ENCODE measurements at places on chromosomes 3 and 15.

GRCh38 chr3:9104121-9104520 lies 140.8 kb upstream of the RAD18 start:
- no peak overlapping the region for H3K27ac ChIP-seq
- H3K36me3 ChIP-seq: no peaks in the 10 kb centered on the region
- no peak for DNase-seq

- no peak for DNase-seq
- H3K27me3 ChIP-seq: no peaks in the 10 kb centered on the region
- H3K36me3 ChIP-seq: peaks cover 2% of the 10 kb centered on the region
These were observed 148.8 kb upstream of the TBL1XR1 start for GRCh38 chr3:177345973-177346503.

GRCh38 chr3:143661677-143662076 lies 186.6 kb downstream of the SLC9A9 start:
- no peaks in the 10 kb centered on the region for H3K4me1 ChIP-seq
- DNase-seq: no peak
- H3K4me3 ChIP-seq: no peak overlapping the region
- H3K27me3 ChIP-seq: no peaks in the 10 kb centered on the region

DNA sequence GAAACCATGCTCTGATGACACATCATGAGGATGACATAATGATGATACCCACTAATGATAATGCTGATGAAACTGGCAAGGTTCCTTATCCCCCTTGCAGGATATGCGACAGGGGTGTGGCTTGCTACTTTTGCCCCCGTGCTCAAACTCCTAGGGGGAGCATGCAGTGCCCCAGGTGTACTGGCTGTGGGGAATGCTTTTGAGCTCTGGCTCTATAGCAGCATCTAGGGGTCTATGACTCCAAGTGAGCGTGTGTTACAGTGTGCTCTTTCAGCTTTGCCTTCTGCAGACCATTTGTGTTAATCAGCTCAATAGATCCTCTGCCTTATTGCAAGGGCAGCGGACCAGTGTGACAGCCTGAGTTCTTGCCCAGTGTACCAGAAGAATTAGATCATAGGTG lies 1239.5 kb downstream of the SI start:
- DNase-seq: no peak
- H3K27ac ChIP-seq: no peak overlapping the region
- H3K27me3 ChIP-seq: no peaks in the 10 kb centered on the region

DNA sequence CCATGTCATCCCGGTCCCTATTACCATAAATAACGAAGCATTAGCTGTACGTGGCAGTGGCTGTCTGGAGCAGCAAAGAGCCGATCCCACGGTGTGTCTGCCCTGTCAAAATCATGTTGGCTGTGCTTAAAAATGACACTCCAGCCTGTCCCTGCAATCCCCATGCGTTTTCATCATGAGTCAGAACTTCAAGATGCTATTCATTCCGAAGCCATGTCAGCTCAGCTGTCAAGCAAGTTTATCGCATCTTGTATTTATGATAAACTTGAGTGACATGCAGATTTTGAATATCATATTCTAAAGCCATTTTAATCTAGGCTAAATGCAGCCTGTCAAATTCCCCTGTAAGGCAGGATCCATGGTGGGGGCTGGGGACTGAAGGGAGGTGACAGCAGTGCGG lies 152.4 kb downstream of the TJP1 start:
- H3K27me3 ChIP-seq: peaks cover 42% of the 10 kb centered on the region
- no peaks in the 10 kb centered on the region for H3K4me1 ChIP-seq
- no peak overlapping the region for H3K4me3 ChIP-seq
- H3K36me3 ChIP-seq: no peaks in the 10 kb centered on the region
- H3K27ac ChIP-seq: no peak overlapping the region

GRCh38 chr3:178483704-178484103 lies 52.5 kb upstream of the KCNMB2 start:
- H3K27me3 ChIP-seq: peaks cover 11% of the 10 kb centered on the region
- no peaks in the 10 kb centered on the region for H3K4me1 ChIP-seq
- no peak overlapping the region for H3K4me3 ChIP-seq
- H3K27ac ChIP-seq: no peak overlapping the region
- DNase-seq: no peak
- H3K36me3 ChIP-seq: no peaks in the 10 kb centered on the region

- no peak for DNase-seq
- peaks cover 42% of the 10 kb centered on the region for H3K4me1 ChIP-seq
- no peak overlapping the region for H3K27ac ChIP-seq
- H3K4me3 ChIP-seq: no peak overlapping the region
These were observed 113.4 kb downstream of the CD47 start for GRCh38 chr3:107977221-107978130.

GRCh38 chr3:165854696-165855095 lies 17.5 kb upstream of the BCHE start:
- H3K27ac ChIP-seq: no peak overlapping the region
- H3K4me1 ChIP-seq: no peaks in the 10 kb centered on the region

- DNase-seq: no peak
- H3K36me3 ChIP-seq: no peaks in the 10 kb centered on the region
These were observed 199.9 kb downstream of the UBE3A start for GRCh38 chr15:25238716-25239470.

- H3K27ac ChIP-seq: no peak overlapping the region
- H3K4me1 ChIP-seq: no peaks in the 10 kb centered on the region
- no peak overlapping the region for H3K4me3 ChIP-seq
- no peaks in the 10 kb centered on the region for H3K27me3 ChIP-seq
- no peaks in the 10 kb centered on the region for H3K36me3 ChIP-seq
- DNase-seq: no peak
These were observed 494.1 kb upstream of the DPPA4 start for GRCh38 chr3:109831403-109831802.
